ENCODE measurements at places on chromosomes 7 and 10.

DNA sequence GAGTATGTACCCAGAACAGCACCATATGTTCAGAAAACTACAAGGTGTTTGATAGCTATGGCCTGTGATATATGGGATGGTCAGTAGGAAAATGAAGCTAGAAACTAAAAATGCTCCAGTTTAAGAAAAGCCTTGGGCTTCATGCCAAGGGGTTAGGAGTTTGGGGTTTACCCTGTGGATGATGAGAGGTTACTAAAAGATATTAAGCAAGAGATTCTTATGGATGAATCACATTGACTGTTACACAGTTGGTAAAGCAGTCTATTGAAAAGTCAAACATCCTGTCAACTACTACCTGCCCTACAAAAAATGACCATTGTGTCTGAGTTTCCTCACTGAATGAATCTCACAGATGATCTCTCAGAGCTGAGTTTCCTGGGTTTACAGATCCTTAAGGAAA, 166.2 kb upstream of the INHBA start:
- DNase-seq: no peak

GRCh38 chr10:71093531-71093930, 118.8 kb upstream of the UNC5B start:
- no peak for DNase-seq

DNA sequence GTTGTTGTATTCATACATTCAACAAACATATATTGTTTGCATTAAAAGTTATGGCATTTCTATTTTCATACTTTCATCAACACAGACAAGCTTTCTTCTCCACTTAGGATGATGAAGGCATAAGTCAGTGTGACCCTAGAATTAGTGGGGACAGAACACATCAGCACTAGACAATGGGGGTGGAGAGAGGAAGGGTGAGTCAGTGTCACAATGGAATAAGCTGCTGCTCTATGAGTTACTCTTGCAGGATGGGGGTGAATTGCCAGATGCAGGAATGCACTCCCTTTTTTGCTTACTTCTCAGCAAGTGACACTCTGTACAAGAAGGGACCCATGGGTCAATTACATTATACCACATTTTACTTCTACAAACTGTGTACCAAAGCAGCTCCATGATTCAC, 74.0 kb downstream of the DGKI start:
- no peak for DNase-seq

DNA sequence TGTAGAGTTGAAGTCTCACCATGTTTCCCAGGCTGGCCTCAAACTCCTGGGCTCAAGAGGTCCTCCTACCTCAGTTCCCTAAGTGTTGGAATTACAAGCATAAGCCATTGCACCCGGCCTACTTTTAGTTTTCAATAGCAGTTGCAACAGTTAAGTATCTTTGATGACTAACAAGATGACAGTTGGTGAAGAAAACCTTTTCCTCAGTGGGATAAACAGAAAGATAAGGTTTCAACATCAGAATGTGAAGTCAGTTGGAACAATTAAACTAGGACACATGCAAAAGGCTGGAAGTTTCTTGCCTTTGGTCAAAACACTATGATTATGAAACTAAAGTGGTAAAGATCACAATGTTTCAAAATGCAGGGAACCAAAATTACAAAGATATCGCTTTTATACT, 169.2 kb downstream of the ZNF438 start:
- DNase-seq: no peak

DNA sequence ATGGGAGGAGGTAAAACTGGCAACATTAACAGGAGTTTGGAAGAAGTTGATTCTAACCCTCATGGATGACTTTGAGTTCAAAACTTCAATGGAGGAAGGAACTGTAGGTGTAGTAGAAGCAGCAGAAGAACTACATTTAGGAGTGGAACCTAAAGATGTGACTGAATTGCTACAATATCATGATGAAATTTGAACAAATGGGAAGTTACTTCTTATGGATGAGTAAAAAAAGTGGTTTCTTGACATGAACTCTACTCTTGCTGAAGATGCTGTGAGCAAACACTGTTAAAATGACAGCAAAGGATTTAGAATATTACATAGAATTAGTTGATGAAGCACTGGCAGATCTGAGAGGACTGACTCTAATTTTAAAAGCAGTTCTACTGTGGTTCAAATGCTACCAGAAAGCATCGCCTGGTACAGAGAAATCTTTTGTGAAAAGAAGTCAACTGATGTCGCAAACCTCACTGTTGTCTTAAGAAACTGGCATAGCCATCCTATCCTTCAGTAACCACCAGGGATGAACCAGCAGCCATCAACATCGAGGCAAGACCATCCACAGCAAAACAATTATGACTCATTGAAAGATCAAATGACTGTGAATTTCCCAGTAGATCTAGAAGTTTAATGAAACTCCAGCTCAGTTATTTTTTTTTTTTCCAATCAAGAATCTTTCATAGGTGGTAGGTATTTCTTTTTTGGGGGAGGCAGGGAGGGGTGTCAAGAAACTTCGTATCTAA, 20.8 kb downstream of the BRAF start:
- no peak for DNase-seq

DNA sequence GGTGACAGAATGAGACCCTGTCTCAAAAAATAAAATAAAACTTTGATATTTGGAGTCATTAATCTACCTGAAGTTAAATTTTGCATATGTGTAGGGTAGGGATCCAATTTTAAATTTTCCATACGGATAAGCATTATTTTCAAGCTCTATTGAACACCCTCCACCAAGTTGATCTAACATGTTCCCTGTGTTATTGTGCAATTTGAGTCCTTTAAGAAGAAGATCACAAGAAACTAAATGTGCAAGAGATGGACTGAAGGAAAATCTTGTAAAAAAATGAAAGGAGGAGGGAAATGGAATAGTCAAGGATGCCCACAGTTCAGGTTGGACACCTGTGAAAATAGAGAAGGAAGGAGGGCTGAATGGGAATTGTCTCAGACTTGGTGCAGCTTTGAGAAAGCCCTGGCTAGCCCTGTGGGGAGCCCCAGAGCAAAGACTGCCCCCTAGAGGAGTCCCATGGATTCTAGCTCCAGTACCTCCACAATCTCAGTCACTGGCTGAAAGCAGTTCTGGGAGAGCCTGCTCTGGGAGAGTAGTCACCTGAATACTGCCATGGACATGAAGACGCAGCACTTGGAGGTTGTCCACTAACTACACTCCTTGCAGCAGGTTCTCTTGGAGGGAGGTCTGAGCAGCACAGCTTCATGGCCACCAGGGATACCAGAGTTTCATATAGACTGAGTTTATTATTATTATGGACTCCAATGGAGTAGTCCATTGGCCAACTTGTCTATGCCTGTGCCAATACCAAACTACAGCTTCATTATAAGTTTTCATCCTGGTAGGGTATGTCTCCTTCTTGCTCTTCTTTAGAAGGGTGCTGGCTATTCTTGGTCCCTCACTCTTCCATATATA, 5.7 kb upstream of the TIAL1 start:
- DNase-seq: no peak

GRCh38 chr7:126215785-126216184, 1037.0 kb downstream of the GRM8 start:
- no peak for DNase-seq

DNA sequence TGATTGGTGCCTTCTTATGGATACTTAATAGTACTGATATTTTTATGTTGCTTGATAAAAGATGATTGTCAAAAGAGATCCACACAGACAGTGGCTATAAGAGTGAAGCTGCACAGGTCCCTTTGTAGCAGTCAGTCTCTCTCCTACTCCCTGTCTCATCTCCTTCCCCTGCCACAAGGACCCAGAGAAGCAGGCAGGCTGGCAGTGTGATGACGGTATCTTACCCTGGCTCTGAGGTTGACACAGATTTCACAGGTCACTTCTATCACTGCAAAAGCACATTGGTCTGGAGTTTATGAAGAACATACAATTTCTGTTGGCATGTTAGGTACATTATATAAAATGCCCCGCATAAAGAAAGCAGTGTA, 64.4 kb upstream of the AHR start:
- DNase-seq: no peak

DNA sequence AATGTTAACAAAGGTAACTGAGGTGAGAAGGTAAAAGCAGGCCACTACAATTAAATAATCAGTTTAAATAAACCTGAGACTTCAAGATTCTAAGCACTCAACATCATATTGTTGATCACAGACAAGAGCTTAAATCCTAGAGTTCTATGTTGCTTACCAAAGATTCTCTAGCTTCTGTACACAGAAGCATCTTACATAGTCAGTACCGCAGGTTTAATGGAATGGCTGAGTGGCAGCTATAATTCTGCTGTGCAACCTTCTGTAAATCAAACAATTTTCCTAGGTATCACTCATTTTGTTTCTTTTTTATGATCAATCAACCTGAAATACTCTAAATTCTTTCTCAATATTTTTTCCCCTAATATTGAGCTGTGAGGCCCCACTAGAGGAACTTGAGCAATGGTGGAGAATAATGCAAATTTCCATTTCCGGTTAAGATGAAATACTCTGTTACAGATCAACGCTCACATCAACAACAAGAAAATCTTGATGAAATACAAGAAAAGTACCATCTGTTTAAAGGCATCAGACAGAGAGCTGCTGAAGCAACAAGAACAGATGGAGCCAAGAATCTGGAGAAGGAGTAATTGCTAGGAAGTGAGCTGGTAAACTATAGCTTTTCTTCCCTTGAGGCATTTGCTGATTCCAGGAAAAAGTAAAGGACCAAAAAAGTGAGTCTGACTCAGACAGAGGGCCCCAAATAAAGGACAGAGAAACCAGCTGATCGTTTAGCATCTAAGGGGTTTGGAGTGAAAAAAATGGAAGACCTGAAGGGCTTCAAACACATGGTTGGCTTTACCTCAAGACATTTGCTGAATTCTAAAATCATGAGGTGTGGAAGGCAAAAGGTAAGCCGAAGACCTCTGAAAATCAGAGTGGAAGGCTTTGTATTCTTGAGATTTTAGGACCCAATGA, 22.6 kb downstream of the PNPLA8 start:
- no peak for DNase-seq

DNA sequence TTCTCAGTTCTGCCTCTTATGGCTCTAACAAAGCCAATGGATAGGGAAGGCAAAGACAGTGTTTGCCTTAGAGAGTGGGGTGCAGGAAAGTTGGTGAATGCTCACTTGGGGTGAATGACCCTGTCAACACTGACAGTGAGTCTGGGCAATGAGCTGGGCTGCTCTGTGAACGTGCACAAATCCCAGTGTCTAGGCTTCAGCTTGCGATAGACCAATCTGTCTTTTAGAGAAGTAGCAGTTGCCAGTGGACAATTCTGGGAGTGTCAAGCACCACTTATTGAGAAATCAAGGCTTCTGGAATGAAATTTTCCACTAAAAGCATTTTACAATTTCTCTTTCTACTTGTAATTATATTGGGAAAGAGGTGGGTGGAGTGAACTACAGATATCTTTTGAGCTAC, 141.4 kb downstream of the HERPUD2 start:
- no peak for DNase-seq

GRCh38 chr7:106085015-106085414, 27.1 kb downstream of the SYPL1 start:
- DNase-seq: no peak

- DNase-seq: no peak
Observed at GRCh38 chr10:20254078-20254477, 437.8 kb downstream of the PLXDC2 start.

Measured in thyroid gland (tissue), 4 donors.